ENCODE measurements at places on chromosomes 4 and X.

DNA sequence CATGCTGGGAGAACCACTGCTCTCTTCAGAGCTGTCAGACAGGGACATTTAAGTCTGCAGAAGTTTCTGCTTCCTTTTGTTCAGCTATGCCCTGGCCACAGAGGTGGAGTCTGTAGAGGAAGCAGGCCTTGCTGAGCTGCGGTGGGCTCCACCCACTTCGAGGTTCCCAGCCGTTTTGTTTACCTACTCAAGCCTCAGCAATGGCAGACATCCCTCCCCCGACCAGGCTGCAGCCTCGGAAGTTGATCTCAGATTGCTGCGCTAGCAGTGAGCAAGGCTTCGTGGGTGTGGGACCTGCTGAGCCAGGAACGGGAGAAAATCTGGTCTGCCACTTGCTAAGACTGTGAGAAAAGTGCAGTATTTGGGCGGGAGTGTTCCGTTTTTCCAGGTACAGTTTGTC, 118.9 kb downstream of the SLC10A6 start:
- no peak for ATAC-seq

- no peak for ATAC-seq
Observed at GRCh38 chr4:97531351-97531750, 611.9 kb downstream of the STPG2 start.

- no peak for ATAC-seq
Observed at GRCh38 chr4:4812145-4812794, 47.2 kb upstream of the MSX1 start.

- no peak for ATAC-seq
Observed at GRCh38 chr4:127888559-127888958, 7.9 kb downstream of the PLK4 start.

DNA sequence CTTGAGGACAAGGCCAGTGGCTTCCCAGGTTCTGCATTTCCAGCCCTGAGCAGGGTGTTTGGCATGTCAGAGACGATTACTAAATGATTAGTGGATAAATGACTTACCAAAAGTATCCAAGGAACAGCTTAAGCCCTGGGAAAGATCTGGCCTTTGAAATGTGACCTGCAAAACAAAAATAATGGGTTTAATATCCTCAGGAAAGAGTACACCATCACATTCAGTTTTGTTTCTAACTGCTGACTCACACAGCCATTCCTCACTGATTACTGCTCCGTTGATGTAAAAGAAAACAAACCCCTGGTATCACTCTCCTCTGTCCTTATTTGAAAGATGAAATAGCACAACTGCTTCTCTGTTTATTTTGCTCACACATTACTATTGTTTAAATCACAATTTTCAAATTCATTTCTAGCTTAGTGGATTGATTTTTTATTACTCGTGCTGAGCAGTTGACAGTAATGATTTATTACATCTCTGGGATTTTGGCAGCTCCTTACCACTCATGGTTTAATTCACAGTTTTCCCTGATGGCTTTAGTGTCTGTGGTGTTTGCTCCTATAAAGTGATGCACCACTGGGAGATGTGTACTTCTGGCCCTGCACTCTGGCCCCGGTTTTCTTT, 117.0 kb downstream of the CBLL2 start:
- ATAC-seq, result no peak

DNA sequence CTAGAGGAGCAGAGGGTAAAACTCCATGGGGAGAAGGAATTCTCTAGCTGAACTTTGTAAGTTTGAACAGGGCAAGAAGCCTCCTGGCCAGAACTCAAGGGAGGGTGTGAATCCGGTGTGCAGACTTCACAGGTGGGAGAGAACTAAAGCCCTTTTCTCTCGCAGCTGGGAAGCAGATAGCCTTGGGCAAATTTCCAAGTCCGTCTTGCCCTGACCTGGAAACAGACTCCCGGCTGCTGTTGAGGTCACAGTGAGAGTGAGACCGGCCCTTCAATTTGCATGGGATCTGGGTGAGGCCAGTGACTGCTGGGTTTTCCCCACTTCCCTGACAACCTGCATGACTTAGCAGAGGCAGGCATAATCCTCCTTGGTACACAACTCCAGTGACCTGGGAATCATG, 94.5 kb upstream of the ZNF827 start:
- ATAC-seq, result peak; percentile 91

DNA sequence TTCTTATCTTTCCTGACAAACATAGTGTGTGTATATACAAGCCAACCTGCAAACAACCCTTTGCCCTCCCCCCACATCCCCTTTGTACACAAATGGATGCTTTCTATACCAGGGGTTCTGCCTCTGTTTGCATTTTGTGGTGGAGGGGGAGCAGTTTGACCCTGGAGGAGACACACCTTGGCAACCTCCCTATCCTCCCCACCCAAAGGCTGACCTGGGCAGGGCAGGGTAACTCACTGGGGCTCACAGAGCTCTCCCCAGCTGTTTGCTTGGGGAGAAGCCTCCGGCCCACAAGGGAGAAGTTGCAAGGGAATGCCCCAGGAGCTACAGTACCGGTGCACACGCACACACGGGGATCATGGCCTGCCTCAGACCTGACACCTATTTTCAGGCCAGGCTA, 372.6 kb downstream of the BCOR start:
- ATAC-seq, result no peak

GRCh38 chrX:96183843-96184242, 500.8 kb upstream of the DIAPH2 start:
- ATAC-seq, result no peak

GRCh38 chr4:42638321-42638720, 18.6 kb downstream of the ATP8A1 start:
- ATAC-seq, result no peak

GRCh38 chr4:83753260-83753659, 217.4 kb downstream of the GPAT3 start:
- no peak for ATAC-seq

DNA sequence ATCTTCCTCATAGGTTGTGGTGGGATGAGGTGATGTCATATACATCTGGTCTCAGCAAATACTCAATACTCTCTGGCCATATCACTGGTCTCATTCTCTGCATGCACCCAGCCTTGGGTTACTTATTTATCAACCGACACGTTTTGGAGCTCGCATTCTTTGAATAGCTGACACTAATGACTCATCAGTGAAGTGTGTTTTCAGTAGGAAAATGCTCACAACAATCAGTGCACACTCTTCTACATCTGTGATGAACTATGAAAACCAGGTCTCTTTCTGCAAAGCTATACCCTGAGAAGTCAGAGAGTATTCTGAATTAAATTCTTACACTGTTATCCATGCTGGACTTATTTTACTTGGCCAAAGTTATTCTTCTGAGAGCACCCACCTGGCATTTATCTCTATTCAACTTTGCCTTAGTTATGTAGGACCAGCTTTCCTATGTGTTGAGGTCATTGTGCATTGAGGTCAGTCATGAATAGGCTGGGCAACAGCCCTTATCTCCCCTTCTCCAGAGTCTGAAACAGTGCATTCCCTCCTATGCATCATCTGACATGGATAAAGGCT, 58.7 kb upstream of the DHX15 start:
- ATAC-seq, result no peak

GRCh38 chr4:158912390-158912789, 143.6 kb downstream of the FNIP2 start:
- ATAC-seq, result no peak

DNA sequence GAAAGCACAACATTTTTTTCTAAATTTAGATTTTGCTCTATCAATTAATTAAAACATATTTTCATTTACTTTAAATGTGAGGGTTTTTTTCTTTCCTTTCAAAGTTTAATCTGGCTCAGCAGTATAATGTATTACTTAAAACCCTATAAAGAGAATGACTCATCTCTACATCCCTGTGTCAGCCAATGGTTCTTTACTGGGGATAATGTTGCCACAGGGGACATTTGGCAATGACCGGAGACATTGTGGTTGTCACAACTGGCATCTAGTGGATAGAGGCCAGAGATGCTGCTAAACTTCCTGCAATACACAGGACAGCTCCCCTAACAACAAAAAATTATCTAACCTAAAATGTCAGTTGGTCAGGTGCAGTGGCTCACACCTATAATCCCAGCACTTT, 53.8 kb downstream of the SYNPO2 start:
- peak; percentile 61 for ATAC-seq

DNA sequence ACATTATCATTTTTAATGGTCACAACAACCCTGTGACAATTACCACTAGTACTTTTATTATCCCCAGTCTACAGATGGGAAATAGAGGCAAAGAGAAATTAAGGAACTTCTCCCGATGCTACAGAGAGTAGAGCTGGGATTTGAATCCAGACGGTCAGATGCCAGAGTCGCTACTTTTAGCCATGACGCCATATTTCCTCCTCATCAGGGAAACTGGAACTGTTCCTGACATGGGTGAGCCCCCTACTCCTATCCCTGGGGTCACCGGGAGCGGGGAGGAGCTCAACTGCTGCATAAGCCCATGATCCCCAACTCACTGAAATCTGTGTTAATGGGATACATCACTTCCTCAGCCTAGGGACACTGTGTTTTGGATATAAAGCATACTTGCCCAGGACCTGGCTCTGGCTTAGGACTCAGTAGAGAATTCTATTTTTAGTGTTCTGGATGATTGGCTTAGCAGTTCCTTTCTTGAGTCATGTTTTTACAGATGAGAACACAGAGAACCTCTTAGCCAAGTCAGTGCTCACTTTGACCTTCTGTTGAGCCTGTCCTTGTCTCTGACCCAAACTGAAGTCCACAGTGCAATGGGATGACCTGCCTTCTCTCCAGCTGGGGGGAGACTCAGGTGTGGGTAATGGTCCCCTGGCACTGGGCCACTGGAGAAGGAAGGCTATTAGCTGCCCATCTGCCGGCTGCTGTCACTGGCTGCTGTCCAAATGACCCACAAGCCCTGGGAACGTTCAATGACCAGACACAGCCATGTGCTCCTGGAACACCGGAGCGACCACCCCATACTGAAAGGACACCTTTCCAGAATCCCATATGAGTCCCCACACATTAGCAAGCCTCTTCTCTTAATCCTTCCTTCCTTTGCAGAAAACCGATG, 90.8 kb upstream of the SHISA3 start:
- ATAC-seq, result no peak

DNA sequence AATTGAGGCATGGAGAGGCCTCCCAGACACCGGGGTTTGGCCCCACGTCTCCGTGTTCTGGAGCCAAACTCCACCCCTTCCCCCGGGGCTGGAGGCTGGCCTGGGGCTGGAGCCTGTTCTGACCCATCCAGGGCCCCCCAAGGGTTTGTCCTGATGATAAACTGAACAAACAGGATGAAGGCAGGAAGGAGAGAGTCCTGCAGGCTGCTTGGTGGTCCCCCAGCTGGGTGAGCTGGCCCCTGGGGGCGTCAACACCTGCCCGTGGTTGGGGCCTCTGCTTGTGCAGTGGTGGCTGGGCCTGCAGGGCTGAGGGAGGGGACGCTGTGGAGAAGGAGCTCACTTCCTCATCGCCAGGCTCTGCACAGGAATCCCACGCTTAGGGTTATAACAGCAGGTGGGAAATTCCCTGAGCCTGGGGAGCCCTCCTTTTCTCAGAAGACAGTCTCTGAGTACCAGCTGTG, 2.3 kb downstream of the SH3TC1 start:
- no peak for ATAC-seq

GRCh38 chr4:183165376-183165775, 66.3 kb downstream of the WWC2 start:
- ATAC-seq, result no peak

- ATAC-seq, result no peak
Observed at GRCh38 chr4:112652216-112652615, 15.3 kb downstream of the LARP7 start.

Measured in esophagus mucosa (tissue), 1 donor.